ENCODE measurements at places on chromosomes 12 and 14.
A peak's percentile ranks its signal among the peaks of the same experiment; 100 is the strongest.

- DNase-seq, result no peak
Observed at GRCh38 chr14:64550621-64551333, 1.0 kb downstream of the PPP1R36 start.

DNA sequence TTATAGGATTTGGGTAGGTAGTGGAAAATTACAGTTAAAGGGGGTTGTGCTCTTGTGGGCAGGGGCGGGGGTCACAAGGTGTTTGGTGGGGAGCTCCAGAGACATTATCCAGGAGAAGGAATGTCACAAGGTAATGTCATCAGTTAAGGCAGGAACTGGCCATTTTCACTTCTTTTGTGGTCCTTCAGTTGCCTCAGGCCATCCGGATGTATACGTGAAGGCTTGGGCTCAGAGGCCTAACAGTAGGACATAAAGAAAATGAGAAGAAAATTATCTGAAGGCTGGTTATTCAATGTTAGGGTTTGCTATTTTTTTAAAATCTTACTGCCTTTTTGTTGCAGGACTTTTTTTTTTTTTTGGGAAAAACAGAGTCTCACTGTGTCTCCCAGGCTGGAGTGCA lies 2.5 kb upstream of the PSEN1 start:
- DNase-seq, result no peak

DNA sequence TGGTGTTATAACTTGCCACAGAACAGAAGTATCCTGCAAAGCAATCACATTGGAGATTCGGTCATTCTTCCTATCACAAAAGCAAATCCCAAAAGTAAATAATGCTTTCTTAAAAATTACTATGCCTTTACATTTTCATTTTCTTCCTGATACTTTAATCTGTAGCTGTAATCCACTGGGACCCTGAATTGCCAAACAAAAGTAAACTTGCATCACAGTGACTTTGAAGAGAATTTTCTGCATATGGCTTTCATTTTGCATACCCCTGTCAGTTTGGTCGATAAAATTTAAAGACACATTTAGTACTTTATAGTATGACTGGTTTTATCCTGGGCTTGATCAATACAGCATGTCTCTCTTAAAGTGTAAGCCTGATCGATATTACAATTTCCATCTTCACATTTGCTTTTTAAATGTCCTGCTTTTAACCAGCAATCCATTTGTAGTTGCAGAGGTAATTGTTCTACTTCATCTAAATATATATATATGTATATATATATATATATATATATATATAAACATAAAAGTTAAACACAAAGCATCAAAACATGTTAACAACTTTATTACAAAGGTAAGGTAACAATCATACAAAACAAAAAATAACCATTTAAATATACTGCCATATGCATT lies 53.7 kb upstream of the PLEKHA5 start:
- DNase-seq, result no peak

DNA sequence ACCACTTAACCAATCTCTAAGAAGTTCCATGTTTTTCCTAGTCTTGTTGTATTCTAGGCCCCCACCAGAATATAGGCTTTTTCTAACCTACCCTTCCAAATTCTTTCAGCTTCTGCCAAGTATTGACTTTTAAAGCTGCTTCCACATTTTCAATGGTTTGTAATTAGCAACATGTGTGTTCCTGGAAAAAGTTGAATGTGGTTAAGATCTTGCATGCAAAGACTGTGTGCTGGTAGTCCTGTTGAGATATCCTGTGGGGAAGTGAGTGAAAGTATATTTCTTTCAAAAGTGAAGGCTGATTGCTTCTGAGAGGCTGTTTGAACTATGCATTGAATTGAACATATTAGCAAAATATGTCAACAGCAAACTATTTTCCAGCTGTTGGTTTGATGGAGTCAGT lies 646 bp upstream of the OR6C4 start:
- DNase-seq, result no peak

DNA sequence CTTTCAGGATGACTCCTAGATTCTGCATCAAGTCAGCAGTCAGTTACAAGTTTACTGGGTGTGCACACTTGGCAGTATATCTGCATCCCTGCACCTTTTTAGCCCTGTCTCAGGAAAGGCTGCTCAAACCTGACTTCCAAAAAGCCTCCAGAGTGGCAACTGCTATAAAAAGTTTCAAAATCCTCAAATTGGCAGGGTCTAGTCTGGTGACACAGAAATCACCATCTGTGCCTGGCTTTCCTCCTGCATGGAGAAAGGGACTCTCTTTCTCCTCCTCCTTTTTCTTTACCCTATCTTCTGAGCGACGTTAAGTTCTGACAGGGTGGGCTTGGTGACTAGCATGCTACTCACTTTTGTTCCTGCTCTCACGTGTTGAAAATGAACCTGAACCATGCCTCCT lies 679.5 kb downstream of the C12orf50 start:
- no peak for DNase-seq

- DNase-seq, result no peak
Observed at GRCh38 chr12:66000958-66001357, 129.6 kb downstream of the LLPH start.

DNA sequence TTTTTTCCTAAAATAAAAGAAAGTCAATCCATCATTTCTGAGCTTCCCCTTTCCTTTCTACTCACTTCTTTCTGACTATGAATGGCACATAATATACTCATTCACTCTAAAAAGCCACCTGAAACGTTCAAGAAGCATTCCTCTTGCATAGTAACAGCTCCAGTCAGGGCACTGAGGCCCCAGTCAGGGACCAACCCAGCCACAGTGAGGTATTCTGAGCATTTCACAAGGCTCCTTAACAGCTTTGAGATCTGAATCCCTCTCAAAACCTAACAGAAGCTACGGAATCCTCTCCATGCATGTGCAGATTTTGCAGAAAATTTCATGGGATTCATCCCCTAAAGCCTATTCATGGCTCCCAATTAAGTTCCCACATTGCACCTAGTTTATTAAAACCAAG lies 23.2 kb downstream of the NT5DC3 start:
- DNase-seq, result no peak

DNA sequence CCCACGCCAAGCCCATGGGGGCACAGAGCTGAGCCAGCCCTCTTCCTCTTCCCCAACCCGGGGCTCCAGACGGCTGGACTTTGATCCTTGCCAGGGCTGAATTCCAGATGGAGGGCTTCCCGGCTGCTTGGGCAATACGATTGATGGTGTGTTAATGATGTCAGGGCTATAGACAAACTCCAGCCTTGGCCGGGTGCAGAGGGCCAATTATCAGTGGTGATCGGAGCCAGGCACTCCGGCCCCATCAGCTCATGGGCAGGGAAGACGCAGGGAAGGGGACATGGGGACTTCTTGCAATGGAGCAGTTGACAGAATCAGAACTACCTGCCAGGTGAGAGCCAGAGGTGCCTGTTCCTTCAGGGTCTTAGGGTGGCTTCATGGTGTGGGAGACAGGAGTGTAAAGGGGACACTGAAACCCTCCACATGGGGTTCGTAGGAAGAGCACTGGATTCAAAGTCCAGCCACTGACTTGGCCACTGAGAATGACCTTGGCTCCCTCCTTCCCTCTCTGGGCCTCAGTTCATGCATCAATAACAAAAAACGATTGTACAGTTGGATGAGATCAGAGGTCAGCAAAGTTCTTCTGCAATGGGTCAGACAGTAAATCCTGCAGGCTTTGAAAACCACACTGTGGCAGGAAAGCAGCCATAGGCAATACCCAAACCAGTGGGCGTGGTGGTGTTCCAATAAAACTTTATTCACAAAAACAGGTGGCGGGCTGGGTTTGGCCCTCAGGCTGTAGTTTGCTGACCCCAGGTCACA lies 333.7 kb downstream of the MED13L start:
- DNase-seq, result no peak

- no peak for DNase-seq
Observed at GRCh38 chr12:103640831-103641230, 53.8 kb downstream of the STAB2 start.

GRCh38 chr12:125683748-125684381 lies 618.6 kb downstream of the AACS start:
- DNase-seq, result peak; percentile 23

GRCh38 chr14:29216268-29217232 lies 450.0 kb downstream of the FOXG1 start:
- DNase-seq, result no peak

GRCh38 chr12:131371401-131372170 lies 339.3 kb upstream of the SFSWAP start:
- no peak for DNase-seq

GRCh38 chr14:86299994-86300393 lies 770.0 kb downstream of the FLRT2 start:
- DNase-seq, result no peak

DNA sequence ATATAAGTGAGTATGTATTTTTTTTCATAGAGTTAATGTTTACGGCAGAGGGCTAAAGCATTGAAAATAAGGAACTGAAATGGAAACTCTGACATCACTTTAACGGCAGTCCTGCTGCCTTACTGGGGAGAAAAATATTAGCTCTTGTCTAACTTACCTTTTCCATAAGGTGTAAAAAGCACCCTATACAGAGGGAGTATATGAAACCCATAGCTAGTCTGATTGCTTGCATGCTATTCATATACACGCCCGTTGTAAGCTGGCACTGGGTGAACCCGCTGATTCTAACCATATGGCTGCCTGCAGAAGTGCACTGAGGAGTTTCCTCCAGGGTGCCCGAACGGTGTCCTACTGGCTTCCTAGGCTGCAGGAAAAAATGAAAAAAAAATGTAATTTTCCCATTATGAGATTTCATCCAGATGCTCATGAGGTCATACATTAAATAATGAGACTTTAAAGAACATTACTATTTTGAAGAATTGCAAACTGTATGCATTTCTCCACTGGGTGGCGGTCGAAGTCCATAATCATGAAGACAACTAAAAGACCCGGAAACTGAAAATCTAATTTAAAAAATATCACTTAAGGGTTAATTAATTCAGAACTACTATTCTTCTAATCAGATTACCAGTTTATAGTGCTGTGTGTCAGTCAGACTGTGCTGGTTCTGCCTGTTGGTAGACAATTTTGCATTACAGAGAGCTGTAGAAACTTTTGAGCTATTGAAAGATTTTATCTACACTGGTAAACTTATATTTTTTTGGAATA lies 144.7 kb downstream of the ALX1 start:
- DNase-seq, result no peak

DNA sequence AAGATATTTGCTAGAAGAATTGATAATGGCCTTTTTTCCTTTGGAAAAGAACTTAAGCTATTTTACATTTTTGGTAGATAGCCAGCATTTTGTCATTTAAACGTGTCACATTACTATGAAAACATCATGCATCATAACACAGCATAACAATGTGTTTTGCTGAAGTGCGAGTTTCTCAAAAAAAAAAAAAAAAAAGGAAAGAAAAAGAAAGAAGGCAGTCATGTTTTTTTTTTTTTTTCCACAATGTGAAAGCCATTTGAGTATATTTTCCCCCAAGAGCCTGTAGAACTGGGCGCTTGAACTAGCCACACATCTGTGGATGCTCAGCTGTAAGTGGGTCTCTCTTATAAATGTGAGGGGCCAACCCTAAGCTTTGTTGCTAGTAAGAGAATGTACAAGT lies 300.1 kb downstream of the AKAP6 start:
- no peak for DNase-seq

- no peak for DNase-seq
Observed at GRCh38 chr12:10361622-10362021, 28.2 kb downstream of the KLRK1 start.

GRCh38 chr12:10220398-10221077 lies 7.9 kb downstream of the GABARAPL1 start:
- peak; percentile 99 for DNase-seq

GRCh38 chr12:93722835-93723567 lies 45.8 kb downstream of the CRADD start:
- no peak for DNase-seq

- no peak for DNase-seq
Observed at GRCh38 chr12:95474660-95474958, 657 bp downstream of the METAP2 start.

- no peak for DNase-seq
Observed at GRCh38 chr14:24315807-24316596, 4.7 kb downstream of the LTB4R start.

DNA sequence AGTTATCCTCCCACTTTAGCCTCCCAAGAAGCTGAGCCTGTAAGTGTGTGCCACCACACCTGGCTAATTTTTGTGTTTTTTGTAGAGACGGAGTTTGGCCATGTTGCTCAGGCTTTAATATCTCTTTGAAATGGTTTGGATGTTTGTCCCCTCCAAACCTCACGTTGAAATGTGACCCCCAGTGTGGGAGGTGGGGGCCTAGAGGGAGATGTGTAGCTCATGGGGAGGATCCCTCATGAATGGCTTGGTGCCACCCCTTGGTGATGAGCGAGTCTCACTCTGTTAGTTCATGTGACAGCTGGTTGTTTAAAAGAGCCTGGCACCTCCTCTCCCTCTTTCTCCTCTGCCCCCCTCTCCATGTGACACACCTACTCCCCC lies 23.6 kb upstream of the TTC7B start:
- no peak for DNase-seq

GRCh38 chr12:94760786-94761185 lies 110.4 kb upstream of the TMCC3 start:
- no peak for DNase-seq

- no peak for DNase-seq
Observed at GRCh38 chr12:8685051-8685450, 12.7 kb upstream of the RIMKLB start.

GRCh38 chr14:69769623-69770022 lies 2.7 kb downstream of the SRSF5 start:
- DNase-seq, result no peak

GRCh38 chr12:79397609-79398008 lies 293.2 kb downstream of the PAWR start:
- no peak for DNase-seq

DNA sequence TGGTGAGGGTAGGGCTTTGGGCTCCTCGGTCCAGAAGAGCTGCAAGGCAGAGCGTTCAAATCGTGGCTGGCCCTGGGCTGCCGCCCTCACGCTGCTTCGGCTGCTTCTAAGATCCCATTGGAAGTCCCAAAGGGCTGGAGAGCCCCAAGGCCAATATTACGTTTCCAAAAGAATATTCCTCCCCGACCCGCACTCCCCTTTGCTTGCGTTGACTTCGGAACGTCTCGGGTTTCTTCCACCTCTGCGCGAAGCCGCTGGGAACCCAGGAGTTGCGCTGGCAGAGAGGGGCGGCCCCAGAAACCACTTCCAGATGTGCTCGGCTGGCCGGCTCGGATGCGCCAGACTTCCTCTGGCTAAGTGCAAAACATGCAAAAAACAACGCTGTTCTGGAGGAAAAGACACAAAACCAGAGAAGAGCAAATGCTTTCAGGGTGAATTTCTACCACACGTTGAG lies at the start of gene GLT8D2:
Gene GLT8D2, minus strand, starts transcription at position 285 of the 454 bp plus-strand sequence. CDS start 30,539 bp downstream, outside the sequence.
- DNase-seq, result no peak

- no peak for DNase-seq
Observed at GRCh38 chr12:119457271-119457670, 122.7 kb downstream of the CCDC60 start.

DNA sequence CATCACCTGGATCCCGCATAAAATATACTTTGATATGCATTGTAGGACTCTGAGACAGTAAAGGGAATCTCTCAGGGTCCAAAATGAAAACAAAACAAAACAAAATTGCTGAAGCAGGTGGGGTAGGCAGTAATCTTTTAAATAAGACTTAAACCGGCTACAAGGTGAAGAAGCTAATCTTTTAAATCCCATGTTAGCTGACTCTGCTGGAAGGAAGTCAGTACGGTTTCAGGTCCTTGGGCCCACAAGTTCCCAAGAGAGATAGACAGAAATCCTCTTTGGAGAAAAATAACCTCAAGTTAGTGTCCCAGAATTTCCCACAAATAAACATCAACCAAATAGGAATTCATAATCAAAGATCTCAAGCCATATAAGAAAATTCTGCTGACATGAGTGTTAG lies 5.0 kb upstream of the EPS8 start:
- DNase-seq, result no peak
